Left kidney (tissue), 8 donors: ENCODE measurements at places on chromosomes 2 and 18.

- DNase-seq: no peak
These were observed 217.2 kb upstream of the OSR1 start for GRCh38 chr2:19575641-19576040.

DNA sequence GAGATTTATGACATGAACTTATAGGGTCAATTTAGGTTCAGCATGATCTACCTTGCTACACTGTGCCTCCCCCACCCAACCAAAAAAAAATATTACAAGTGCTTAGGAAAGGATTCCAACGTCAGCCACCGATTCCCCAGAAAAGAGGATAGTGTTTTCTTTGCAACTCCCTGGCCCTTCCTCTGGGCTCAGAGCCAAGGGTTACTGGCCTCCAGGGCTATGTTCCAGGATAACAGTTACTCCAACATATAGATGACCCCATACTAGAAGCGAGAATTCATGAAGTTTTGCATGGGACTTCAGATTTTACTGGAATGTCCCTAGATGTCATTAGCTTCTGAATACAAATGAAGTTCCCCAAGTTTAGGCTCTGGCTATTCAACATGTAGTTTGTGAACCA is 172.1 kb downstream of the UPP2 start:
- no peak for DNase-seq

DNA sequence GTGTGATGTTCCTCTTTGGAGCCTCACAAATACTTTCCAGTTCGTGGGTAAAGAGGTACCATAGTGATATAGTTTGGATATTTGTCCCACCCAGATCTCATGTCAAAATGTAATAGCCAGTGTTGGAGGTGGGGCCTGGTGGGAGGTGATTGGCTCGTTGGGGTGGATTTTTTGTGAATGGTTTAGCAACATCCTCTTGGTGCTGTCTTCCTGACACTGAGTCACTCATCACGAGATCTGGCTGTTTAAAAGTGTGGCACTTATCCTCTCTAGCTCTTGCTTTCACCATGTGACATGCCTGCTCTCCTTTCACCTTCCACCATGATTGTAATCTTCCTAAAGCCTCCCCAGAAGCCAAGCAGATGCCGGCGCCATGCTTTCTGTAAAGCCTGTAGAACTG is 3.0 kb upstream of the CCDC93 start:
- DNase-seq: no peak

GRCh38 chr2:239689410-239689809 is 288.6 kb upstream of the HDAC4 start:
- no peak for DNase-seq

- no peak for DNase-seq
These were observed 58.8 kb downstream of the RNF152 start for GRCh38 chr18:61833978-61834377.

DNA sequence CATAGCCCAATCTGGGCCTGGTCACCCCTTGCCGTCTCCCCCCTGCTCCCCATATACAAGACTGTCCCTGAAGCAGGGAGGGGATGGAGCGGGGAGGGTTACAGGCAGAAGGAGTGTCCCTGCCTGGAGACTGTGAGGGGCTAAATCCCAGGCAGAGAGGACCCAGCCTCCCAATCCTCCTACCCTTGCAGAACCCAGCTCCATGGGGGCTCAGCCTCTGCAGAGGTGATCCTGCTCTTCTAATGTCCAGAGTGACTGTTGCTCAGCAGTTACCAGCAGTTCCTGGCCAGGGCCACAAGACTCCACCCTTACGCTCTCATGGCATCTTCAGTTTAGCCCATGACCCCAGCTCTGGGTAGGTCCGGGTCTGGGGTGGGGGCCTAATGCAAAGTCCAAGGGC is 58.1 kb downstream of the COA5 start:
- DNase-seq: no peak

DNA sequence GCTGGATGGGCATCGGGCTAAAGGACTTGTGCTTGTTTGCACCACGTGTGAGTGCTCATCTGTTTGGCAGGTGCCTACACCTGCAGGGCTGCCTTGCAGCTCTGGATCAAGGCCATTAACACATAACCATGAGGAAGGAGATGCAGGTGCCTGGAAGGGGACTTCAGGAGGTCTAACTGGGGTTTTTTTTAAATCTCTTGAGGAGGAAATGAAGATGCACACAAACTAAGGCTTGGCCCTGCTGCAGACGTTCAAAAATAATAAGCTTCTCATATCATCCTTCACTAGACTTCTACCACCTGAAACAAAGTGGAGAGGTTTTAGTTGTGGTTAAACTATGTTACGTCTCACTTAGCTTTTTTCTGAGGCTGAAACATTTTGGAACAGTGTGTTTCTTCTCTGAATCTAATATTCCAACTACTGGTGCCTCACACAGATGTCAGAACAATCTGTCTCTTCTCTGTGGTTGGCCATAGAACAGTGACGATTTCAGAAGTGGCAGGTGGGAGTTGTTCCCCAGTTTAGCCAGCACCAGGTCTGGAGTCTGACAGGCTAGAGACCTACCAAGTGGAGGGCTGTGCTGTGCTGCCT is 36.5 kb downstream of the BCL2L11 start:
- no peak for DNase-seq

DNA sequence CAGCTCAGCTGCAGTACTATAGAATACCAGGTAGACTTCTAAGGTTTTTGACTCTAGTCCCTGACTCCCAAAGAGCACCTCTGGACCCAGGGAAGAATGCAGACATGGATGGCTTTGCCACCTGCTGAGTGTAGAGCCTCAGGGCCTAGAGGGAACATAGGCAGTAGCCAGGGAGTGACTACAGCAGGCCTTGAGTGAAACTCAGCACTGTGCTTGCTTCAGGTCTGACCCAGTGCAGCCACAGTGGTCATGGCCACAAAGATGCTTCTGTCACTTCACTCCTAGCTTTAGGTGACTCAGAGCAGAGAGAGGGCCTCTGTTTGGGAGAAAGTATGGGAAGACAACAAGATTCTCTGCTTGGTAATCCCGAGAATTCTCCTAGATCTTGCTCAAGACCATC is 162.2 kb upstream of the ITGA4 start:
- DNase-seq: no peak

DNA sequence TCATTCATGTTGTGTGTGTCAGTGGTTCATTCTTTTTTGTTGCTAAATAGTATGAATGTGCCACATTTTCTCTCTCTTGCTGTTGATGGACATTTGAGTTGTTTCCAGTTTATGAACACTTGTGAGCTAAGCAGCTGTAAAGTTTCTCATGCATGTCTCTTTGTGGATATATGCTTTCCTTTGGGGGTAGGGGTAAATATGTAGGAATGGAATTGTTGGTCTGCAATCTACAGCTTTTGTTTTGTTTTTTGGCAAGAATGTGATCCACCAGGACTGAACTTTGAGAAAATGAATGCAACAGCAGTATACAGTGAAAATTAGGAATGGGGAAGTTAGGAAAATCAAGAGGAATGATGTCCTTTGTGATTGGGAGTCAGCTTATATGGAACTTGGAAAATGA is 226.3 kb downstream of the CDCA7 start:
- DNase-seq: no peak

- DNase-seq: no peak
These were observed 161.1 kb upstream of the SALL3 start for GRCh38 chr18:78818495-78818894.

- no peak for DNase-seq
These were observed 59.8 kb downstream of the SLC4A3 start for GRCh38 chr2:219687272-219687671.

DNA sequence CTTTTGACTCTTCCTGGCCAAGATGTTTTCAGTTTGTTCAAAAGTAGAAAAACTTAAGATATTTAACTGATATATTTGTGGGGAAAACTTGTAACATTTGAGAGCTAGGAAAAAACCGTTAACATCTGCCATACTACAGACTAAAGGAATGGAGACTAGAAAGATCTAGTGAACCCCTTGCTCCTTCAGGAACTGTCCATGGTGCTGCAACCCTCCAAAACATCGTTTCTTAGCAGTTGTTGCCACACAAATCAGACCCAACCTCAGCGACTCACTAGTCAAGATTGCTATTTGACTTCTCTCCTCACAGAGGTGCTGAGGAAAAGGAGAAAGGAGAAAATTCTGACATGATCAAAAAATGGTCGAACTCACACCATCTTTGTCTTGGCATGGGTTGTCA is 393.8 kb upstream of the LYPD1 start:
- peak; percentile 80 for DNase-seq

DNA sequence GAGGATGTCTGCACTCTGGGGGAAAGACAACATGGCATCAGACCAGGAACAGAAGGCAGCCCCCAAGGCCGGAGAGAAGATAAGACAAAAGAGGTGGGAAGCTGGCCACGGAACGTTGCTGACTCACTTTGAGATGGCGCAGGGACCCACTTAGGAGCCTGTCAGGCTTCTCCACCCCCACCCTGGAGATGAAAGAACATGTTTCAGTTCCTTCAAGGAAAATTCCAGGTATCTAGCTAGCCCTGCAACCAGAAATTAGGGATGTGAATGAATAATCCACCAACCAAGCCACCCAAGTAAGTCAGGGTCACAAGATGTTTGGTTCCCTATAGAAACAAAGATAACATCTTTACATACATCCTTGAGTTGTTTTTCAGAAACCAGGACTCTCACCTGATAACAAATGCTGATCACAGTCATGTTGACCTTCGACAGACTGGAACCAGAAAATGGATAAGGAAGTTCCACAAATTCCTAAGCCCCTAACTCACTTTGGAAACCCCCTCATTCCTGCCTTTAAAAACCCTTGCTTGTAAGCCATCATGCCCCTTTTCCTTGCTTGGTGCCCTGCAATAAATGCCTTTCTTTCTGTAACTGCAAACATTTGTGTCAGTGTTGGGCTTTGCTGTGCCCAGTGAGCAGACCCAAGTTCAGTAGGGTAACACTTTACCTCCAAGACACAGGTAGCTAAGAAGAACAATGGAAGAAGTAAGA is 31.9 kb downstream of the PSTPIP2 start:
- DNase-seq: no peak

DNA sequence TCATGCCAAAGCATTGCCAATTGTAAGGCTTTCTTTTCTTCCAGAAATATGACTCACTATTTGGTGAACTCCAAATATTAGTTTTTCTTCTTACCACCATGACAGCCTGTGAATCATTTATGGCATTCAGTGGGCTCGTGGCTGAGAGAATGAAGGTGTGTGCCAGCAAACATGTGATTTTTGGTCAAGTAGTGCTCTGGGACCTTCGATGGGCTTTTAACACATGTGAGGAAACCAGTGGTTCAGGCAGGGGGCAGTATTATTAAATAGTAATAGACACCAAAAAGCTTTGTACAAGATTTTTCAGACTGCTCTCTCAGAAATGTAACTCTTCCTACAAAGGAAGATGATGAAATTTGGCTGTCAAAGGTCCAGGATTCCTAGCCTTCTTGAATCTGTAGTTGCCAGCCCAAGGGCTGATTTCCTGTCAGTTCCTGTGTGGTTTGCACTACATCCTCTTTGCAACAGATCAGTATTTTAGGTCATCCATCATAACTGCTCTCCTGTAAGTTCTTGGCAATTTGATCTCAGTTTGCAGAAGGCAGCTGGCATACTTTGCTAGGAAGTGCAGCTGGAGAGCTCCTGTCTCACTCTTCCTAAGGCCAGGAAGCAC is 64.3 kb downstream of the BABAM2 start:
- peak; percentile 27 for DNase-seq

GRCh38 chr18:10053861-10054260 is 140.0 kb downstream of the VAPA start:
- DNase-seq: no peak

GRCh38 chr18:48356909-48357631 is 52.1 kb downstream of the ZBTB7C start:
- peak; percentile 38 for DNase-seq

GRCh38 chr18:11154368-11154989 is 5.1 kb upstream of the PIEZO2 start:
- peak; percentile 44 for DNase-seq

DNA sequence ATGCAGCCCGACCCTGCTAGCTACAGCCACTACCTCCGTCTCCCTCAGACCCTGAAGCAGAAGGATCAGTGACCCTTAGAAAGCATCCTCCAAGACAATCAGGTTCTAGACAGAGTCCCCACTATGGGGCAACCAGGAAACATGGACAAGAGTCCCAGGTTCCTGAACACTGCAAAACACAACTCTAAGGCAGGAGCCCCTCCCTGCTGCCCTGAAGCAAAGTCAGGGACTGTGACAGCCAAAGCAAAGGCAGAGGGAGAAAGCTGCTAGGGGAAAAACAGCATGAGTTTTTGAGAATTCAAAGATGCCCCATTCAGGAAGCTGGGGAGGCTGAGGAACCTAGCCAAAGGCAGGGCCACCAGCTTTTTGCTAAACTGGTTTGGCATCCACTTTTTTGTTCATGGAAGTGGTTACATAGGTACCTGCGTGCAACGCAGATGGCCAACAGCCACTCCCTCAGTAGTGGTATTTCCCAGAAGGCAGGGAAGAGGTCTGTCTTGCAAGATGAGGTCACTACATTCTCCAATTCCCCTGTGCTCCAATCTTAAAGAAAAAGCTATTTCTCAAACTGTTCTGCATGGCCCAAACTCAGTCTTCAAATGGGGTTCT is 33.2 kb downstream of the MYO5B start:
- no peak for DNase-seq

- DNase-seq: no peak
These were observed 357.0 kb downstream of the ERBB4 start for GRCh38 chr2:212181646-212182045.

DNA sequence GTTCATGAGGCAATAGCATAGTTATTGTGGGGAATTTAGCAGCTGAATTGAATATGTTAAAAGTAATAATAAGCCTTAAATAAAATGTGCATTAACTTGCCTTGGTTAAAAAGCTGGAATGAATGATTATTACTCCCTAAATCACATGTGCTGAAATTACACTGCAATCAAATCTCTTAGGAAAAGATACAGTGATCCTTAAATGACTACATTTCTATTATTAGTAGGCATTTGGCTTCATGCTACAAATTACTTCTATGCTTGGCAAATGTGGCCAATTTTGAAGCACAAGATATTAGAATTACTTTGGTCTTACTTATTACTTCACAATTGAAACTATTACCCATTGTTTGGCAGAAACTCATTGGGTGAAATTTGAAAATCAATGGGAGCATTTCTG is 5.4 kb downstream of the RND3 start:
- DNase-seq: no peak

GRCh38 chr2:636641-637405 is 40.4 kb downstream of the TMEM18 start:
- peak; percentile 68 for DNase-seq

DNA sequence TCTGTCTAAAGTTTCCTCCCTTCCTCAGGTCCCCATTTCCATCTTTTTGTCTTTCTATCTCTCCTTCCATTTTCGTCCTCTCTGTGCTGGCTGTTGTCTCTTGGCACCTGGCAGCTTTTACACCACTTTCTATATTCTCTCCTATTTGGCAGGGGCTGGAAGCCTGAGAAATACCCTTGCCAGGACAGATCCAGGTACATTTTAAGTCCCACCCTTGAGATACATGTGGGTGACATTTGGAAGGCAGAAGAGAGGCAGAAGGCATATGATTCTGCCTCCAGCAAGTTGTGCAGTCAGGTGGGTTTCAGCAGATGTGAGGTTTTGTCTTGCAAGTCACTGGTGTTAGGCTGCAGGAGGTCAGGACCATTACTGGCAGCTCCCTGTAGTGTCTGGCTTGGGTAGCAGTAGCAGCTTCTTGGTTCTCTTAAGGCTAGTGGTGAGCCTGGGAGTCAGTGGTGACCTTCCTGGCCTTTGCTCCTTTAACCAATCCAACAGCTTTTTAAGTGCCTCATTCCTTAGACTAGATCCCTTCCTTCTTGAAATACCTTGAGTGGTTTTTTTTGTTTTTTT is 90.1 kb downstream of the CAPN13 start:
- no peak for DNase-seq
